ENCODE measurements at places on chromosomes 3 and 15. TPM values are rescaled to one million over a fixed set of nuclear protein-coding genes. Genes with fewer than 3 reads are reported as not detected.

Gene TGM4
- not detected for polyA plus RNA-seq

Gene CRYGS
- polyA plus RNA-seq: 3.2 TPM

Gene CYFIP1
- polyA plus RNA-seq: 12.1 TPM

Gene C2CD4A
- not detected for polyA plus RNA-seq

Gene CCRL2
- polyA plus RNA-seq: not detected

Gene HYAL1
- not detected for polyA plus RNA-seq

Gene AMT
- 3.8 TPM for polyA plus RNA-seq

Gene RARB
- polyA plus RNA-seq: 3.0 TPM

Gene SNTN
- polyA plus RNA-seq: 3.5 TPM

Gene AHSG
- polyA plus RNA-seq: not detected

Gene LEKR1
- polyA plus RNA-seq: 0.15 TPM

Gene TPRG1
- polyA plus RNA-seq: not detected

Gene SEC22A
- polyA plus RNA-seq: 34.1 TPM

Gene ENTPD3
- polyA plus RNA-seq: not detected

Gene IMPG2
- polyA plus RNA-seq: 0.05 TPM

Gene IL17RC
- not detected for polyA plus RNA-seq

Gene CSPG4
- not detected for polyA plus RNA-seq

Gene PLOD2
- polyA plus RNA-seq: 3.5 TPM

Gene HTR3E
- polyA plus RNA-seq: not detected

Gene KIF9
- polyA plus RNA-seq: 10.8 TPM

Gene SLC15A2
- 4.4 TPM for polyA plus RNA-seq

Gene BCL2A1
- polyA plus RNA-seq: not detected

Gene GOLGA8T
- not detected for polyA plus RNA-seq

Gene BNC1
- polyA plus RNA-seq: not detected

Gene SLC22A13
- not detected for polyA plus RNA-seq

Measured in Purkinje cell (primary cell).